Airway epithelial cell (primary cell): ENCODE measurements at places on chromosomes 5 and 9. TPM values are rescaled to one million over a fixed set of nuclear protein-coding genes. Genes with fewer than 3 reads are reported as not detected.

ERGIC1 gene
- total RNA-seq: 58.2 and 91.5 TPM in 2 replicates

GARIN3 gene
- not detected in 2 replicates for total RNA-seq

C9 gene
- not detected in 2 replicates for total RNA-seq

BTNL8 gene
- not detected in 2 replicates for total RNA-seq

SARDH gene
- 0.21 and 0.79 TPM in 2 replicates for total RNA-seq

SPAAR gene
- 0.21 TPM in 1 of 2 replicates, not detected in the other for total RNA-seq

RABL6 gene
- total RNA-seq: 86.5 and 106 TPM in 2 replicates

SPATA31C1 gene
- total RNA-seq: not detected in 2 replicates

TTLL11 gene
- 5.1 and 6.2 TPM in 2 replicates for total RNA-seq

AMBP gene
- total RNA-seq: not detected in 2 replicates

LHX2 gene
- not detected in 2 replicates for total RNA-seq
